CD4-positive, alpha-beta memory T cell (primary cell): ENCODE measurements at places on chromosomes 7 and 10. TPM values are rescaled to one million over a fixed set of nuclear protein-coding genes. Genes with fewer than 3 reads are reported as not detected.

- no peaks in the 10 kb centered on the region for H3K27me3 ChIP-seq
- DNase-seq: peak; percentile 70
- H3K4me1 ChIP-seq: peaks cover 36% of the 10 kb centered on the region
Measured at GRCh38 chr10:110802551-110803238, 69.0 kb upstream of the PDCD4 start.

GRCh38 chr7:94418851-94419250 is 24.2 kb downstream of the COL1A2 start:
- H3K27ac ChIP-seq: no peak overlapping the region
- no peaks in the 10 kb centered on the region for H3K27me3 ChIP-seq
- no peak for DNase-seq
- no peak overlapping the region for H3K4me3 ChIP-seq
- H3K4me1 ChIP-seq: no peaks in the 10 kb centered on the region

GRCh38 chr10:86960003-86960862 is 1.8 kb downstream of the SNCG start:
- no peak overlapping the region for H3K4me3 ChIP-seq
- H3K36me3 ChIP-seq: no peaks in the 10 kb centered on the region
- H3K27ac ChIP-seq: no peak overlapping the region
- no peaks in the 10 kb centered on the region for H3K27me3 ChIP-seq

DNA sequence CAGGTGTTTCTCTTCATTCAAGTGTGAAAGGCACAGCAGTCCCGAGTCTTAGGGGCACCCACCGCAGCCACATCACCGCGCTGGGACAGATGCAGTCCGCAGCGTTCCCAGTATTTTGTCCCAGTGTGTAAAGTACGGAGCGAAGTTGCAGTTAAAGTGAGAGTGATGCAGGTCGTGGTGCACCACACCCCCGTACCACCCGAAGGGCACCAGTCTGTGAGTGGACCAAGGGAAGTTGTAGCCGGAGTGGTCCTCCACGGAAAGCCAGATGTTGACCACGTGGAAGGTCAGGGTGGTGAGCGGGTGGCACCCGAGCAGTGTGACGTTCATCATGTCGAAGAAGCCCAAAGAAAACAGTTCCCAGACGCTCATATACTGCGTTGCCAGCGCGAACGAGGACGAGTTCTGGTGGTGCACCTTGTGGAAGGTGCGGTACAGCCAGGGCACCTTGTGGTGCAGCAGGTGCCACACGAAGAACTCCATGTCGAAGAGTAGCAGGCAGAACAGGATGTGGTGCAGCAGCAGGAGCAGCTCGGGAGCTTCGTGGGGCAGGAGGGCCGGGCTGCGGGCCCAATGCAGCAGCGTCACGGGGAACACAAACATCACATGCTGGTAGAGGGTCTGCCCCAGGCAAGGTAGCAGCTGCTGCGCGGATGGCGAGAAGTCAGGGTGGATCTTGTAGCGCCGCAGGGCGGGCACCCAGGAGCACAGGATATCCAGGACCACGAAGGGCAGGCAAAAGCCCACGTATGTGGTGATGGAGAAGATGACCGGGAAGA is 526 bp downstream of the CH25H start:
- H3K4me3 ChIP-seq: peak overlapping the region; percentile 43
- peak; percentile 74 for DNase-seq
- H3K4me1 ChIP-seq: peaks cover 17% of the 10 kb centered on the region

The FAM180A gene
- not detected for total RNA-seq
